Activated CD4-positive, alpha-beta T cell treated with anti-CD3 and anti-CD28 coated beads for 24 hours (primary cell): ENCODE measurements at places on chromosomes 11 and 22.
A peak's percentile ranks its signal among the peaks of the same experiment; 100 is the strongest.

- DNase-seq, result no peak
These were observed at the start of gene PNPLA5 for GRCh38 chr22:43891360-43892182. TSS of gene PNPLA5 (minus strand) at chr22:43892013. CDS start at chr22:43891880, 133 bp downstream.

GRCh38 chr11:65744026-65744698, 23.6 kb upstream of the RNASEH2C start:
- no peak for DNase-seq

- DNase-seq, result no peak
These were observed 270.6 kb upstream of the ZC3H12C start for GRCh38 chr11:109822436-109823102.

GRCh38 chr11:27392278-27393114, 29.5 kb upstream of the CCDC34 start:
- no peak for DNase-seq

DNA sequence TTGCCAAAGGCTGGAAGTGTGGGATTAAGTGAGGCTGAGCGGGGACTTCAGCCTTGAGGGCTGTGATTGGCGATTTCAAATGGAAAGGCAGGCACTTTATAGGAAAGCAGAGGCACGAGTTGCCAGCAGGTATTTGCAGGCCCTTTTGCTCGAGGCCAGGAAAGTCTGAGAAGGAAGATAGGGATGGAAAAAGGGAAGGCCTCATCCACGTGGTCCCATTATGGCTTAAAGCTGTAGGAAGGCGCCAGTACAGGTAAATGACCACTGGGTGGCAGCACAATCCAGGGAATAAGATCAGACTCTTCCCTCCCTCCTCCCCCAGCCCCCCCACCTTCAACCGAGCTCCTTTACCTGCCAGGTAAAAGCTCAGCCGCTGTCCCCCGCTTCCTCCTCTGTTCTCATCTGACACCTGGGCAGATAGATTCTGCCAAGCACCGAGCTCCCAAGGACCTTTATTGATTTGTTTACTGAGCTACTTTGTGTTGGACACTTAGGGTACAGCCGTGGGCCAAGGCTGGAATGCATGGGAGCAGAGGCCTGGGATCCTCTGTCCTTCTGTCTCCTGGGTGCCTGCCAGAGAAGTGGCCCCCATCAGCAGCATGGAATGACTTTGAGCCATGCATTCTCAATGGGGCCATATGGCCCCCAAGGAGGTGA, 7.5 kb downstream of the P2RX3 start:
- peak; percentile 59 for DNase-seq

GRCh38 chr11:85825616-85826015, 14.7 kb upstream of the SYTL2 start:
- no peak for DNase-seq

GRCh38 chr22:46761539-46762237, 762 bp upstream of the TBC1D22A start:
- no peak for DNase-seq

DNA sequence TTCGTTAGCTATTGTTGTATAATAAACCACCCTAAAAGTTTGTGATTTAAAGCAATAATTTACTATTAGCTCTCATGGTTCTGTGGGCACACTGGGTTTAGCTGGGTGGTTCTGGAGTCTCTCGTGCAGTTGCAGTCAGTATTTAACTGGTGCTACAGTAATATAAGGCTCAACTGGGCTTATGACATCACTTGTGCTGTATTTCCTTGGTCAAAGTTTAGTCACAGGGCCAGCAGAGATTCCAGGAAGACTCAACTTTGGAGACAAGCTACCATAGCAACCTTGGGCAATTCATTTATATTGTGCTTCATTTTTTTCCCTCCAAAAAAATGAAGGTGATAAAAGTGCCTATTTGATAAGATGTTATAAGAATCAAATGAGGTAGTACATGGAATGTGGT, 204.2 kb upstream of the GUCY1A2 start:
- no peak for DNase-seq

DNA sequence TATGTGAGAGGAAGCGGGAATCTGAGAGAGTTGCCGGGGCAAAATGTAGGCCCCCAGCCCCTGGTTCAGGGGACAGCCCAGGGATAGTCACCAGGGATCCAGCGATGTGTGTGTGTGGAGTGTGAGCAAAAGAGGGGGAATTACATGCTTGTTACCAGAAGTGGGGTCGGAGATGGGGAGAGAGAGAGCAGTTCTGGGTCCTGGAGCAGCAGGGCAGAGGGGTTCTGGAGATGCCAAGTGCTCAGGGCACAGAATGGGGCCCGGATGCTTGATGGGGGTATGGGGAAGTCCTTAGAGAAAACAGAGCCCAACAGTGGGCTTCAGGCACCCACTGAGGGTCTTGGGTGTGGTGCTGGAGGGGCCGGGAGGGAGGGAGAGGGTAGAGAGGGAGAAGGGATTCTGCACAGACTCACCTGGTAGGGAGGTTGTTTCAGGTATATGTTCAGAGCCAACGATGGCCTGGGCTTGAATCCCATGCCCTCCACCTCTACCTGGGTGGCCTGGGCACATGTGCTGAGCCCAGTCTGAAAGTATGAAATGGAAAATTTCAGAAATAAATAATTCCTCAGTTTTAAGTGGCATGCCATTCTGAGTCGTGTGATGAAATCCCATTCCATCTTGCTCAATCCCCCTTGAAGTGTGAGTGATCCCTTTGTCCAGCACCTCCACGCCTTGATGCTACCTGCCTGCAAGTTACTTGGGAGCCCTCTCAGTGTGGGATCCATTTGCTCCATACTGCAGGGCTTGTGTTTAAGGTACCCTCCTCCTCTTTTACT, 12.4 kb downstream of the SMIM38 start:
- DNase-seq, result no peak

GRCh38 chr11:97880209-97880608, 1140.5 kb upstream of the CNTN5 start:
- no peak for DNase-seq

DNA sequence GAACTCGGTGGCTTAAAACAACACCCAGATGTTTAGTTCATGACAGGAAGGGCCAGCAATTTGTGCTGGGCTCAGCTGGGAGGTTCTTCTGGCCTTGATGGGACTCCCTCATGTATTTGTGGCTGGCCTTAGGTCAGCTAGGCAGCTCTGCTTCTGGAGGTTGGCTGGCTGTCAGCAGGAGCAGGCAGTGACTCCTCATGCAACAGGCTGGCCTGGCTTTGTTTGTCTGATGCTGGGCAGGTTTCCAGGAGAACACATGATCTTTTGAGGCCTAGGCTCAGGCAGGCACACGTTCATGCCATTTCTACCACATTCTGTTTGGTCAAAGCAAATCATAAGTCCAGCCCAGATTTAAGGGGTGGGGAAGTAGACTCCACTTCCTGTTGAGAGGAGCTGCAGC, 571.2 kb downstream of the TBC1D22A start:
- DNase-seq, result no peak

DNA sequence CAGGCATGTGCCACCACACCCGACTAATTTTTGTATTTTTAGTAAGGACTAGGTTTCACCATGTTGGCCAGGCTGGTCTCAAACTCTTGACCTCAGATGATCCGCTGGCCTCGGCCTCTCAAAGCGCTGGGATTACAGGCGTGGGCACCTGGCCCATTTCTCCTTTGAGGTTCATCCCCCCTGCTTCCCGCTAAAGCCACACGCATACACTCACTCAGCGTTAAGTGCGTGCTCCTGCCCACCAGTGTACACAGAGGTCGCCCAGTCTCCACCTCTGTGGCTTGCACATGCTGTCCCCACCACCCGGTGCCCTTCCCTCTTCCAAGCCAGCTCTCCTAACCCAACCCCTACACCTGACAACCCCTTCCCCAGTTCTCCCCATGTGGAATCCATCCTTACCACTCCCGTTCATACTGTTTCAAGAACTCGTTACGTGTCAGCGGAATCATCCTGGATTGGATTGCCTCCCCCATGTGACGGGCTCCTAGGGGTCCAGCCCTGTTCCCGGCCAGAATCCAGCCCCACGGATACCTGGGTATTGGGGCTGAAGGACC, 15.7 kb upstream of the CYTH4 start:
- DNase-seq, result no peak

DNA sequence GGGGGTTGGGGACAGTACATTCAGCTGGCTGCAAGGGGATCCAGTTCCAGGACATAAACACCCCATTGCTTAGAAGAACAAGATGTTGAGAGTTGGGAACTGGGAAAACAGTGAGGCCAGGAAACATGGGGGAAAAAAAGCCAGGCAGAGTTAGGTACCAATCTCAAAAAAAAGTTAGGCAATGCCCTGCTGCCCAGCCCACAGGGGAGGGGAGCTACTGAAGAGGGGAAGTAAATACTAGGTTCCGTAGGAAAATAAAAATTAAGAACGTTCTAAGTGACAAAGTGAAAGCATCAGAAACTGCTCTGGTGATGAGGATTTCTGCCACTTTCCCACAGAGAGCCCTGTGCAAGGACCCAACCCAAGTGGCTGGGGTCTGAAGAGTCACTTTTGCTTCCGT, 12.0 kb downstream of the SPTBN2 start:
- DNase-seq, result no peak

- peak; percentile 70 for DNase-seq
These were observed 950 bp downstream of the FERMT3 start for GRCh38 chr11:64207256-64208085.

GRCh38 chr22:30562366-30562765, 12.1 kb downstream of the GAL3ST1 start:
- no peak for DNase-seq

- DNase-seq, result no peak
These were observed 1323.0 kb downstream of the BRD1 start for GRCh38 chr22:48504519-48505140.

GRCh38 chr11:30914143-30914762, 328.1 kb upstream of the MPPED2 start:
- DNase-seq, result no peak

DNA sequence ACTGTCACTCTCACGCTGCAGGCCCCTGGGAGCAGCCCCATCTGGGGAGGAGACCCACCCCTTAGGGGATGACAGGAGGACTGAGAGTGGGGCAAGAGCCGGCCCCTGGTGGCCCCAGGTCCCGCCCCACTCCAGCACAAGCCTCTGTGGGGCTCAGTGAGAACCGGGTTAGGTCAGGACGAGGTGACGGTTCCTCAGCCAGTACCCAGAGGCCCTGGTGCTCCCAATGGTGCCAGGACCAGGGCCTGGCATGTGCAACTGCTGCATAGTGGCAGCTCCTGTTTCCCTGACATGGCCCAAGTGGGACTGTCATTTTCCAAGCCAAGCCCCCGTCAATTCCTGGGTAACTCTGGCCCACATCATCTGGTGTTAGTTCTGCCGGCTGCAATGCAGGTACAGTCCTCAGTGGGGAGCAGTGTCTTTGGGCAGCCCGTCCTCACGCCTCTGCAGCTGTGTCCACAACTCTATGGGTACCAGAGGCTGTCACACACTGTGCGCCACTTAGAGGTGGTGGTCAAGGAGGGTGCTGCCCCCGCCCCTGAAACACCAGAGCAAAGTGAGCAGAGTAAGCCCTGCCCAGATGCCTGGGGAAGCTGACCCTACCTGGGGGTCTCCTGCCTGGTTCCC, 15.9 kb downstream of the CHID1 start:
- no peak for DNase-seq

GRCh38 chr11:17014321-17014832, at the start of gene PLEKHA7:
TSS of gene PLEKHA7 (minus strand) at chr11:17014414. CDS start at chr11:17014401, 13 bp downstream.
- DNase-seq, result no peak

DNA sequence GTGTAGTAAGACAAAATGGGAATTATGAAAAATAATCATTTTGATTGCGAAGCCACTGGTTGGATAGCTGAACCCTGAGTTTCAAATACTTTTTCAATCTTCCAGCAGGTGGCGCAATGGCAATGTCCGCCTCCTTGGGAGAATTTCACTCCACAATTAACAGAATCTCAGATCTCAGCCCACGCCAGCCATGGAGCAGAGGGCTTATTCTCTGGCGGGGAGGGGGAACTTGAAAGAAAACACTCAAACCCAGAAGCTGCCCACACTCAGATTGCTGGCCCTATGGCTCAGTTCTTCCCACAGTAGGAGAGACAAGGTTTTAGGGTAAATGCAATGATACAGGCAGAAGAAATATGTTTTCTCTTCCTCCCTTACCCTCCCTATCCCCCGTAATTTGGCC, 38.7 kb upstream of the RCN1 start:
- peak; percentile 31 for DNase-seq

DNA sequence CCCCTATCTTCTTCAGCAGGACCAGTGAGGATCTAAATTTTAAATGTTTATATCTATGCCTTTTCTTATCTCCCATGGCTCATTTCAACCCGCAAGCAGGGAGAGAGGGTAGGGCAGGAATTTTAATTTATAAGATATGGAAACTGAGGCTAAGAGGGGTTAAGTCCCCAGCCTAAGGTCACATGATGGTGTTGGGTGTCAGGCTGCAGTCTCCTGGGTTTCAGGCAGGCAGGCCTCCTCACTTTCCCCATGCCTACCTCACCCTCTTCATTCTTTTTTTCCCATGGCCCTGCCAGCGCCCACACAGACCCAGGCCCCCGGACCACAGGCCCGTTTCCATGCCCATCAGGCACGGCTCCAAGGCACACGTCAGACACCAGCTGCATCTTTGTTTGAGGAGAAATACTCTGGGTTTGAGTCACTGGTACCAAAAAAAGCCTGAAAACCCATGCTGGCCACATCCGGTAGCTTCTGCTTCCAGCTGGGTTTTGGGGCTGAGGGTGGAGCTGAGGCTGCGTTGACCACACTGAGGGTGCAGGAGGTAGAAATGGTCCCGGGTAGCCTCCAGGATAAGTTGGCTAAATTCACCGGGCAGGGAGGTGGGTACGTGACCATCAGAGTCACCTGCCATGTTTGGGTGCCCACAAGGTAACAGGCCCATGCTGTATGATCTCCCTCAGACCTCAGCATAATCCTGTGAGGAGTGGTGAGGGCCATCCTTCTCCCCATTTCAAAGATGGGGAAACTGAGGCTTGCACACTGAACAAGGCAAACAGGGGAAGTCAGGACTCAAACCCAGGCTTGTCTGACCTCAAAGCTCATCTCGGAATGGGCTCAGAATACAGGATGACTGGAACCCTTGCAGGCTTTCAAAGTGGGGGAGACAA, 7.5 kb downstream of the CRYBB1 start:
- DNase-seq, result no peak

GRCh38 chr11:11757909-11758308, 83.9 kb upstream of the USP47 start:
- no peak for DNase-seq

DNA sequence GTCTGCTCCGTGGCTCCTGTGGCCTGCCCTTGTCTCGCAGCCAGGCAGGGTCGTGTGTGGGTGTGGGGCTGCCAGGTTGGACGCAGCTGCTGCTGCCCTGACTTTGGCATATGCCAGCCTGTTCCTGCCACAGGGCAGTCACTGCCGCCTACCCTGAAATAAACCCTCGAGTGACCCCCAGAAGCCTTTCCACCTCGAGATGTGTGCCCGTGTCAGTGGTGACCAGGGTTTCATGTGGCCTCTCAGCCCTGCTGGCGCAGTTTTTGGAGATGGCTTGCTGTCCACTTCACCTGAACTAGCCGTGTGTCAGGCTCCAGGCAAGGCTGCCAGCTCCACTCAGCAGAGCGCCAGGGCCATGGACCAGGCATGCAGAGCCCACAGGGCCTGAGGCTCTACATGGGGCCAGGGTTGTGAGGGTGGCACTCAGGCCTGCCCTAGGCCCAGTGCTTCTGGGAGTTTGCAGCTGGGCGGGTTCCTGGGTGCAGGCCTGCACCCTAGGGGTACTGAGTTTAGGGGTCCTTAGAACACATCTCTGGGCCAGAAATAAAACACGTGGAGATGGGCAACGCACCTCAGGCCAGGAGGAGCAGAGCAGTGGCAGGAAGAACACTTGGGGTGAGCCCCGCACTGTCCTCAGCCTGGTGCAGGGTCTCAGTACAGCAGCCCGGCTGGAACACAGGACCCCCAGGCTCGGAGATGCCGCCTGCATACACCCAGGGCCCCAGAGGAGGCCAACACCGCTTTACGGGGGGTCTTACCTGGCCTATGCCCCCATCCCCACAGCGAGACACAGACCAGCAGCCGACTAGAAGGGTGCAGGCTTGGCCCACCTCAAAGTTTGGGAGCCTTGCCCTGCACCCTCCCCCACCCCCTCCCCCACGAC, 8.8 kb upstream of the PANX2 start:
- no peak for DNase-seq
